ENCODE measurements at places on chromosomes 7 and 10. TPM values are rescaled to one million over a fixed set of nuclear protein-coding genes. Genes with fewer than 3 reads are reported as not detected.

The ACBD7 gene
- total RNA-seq: not detected

The GPNMB gene
- total RNA-seq: 129 TPM

The NET1 gene
- 451 TPM for total RNA-seq

The DPYSL4 gene
- 1.4 TPM for total RNA-seq

All from aorta (tissue), 5 donors.